ENCODE measurements at places on chromosomes 4 and X.

DNA sequence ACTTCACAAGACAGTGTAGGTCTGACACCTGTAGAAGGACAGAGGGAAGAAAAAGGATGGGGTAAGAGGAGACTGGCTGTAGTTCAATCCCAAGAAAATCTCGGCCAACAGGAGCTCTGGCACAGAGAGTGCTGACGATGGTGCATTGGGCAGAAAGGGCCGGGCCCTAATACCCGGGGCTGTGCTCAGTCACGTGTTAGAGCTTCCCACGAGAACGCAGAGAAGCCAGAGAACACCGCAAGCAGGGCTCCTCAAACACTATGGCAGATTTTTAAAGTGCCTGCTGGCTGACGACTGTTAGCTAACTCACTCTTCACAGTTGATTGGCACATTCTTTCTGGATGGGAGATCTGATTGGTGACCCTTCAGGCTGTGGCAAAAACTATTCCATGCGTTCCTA is 35.5 kb downstream of the EREG start:
- no peak for DNase-seq

DNA sequence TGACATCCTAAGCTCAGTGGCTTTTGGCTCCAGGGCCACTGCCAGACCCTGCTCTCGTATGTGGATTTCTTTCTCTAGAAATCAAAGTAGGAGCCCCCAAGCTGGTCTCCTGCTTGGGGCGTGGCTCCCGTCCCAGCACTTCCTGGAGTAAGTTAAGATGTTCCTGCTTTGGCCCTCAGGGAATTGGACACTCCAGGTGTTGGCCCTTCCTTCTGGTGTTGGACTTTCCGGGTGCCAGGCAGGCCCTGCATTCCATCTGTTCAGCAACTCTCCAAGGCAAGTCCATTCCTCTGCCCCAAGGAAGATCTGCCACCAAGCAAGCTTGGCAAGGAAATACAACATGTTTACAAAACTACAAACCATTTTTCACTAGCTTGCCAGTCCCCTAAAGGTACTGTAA is 22.1 kb upstream of the GPC4 start:
- no peak for DNase-seq

DNA sequence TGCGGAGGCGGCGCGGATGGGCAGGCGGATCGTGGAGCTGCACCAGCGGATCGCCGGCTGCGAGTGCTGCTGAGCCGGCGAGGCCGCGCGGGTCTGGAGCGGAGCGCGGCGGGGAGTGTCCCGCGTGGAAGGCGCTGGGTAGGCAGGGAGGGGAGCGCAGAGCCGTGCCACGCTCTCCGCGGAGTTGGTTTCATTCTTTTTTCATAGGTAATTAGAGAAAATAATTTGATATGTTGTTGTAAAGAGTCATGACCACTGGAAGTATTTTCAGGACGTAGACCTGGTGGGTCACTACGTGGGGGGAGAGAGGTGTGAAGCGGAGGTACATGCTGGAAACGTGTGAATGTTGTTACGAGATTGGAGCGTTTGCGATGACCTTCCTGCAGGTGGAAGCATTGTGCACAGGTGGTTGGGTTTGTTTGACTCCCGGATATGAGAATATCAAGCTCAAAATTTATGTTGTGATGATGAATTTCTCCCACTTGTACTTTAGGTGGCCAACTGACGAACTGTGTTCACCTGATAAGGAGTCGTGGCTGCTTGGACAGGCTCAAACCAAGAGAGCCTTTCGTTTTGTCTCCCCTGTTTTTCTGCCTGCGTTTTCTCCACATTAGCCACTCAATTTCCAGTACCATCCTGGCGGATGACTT is 19.1 kb upstream of the S100P start:
- peak; percentile 61 for DNase-seq

DNA sequence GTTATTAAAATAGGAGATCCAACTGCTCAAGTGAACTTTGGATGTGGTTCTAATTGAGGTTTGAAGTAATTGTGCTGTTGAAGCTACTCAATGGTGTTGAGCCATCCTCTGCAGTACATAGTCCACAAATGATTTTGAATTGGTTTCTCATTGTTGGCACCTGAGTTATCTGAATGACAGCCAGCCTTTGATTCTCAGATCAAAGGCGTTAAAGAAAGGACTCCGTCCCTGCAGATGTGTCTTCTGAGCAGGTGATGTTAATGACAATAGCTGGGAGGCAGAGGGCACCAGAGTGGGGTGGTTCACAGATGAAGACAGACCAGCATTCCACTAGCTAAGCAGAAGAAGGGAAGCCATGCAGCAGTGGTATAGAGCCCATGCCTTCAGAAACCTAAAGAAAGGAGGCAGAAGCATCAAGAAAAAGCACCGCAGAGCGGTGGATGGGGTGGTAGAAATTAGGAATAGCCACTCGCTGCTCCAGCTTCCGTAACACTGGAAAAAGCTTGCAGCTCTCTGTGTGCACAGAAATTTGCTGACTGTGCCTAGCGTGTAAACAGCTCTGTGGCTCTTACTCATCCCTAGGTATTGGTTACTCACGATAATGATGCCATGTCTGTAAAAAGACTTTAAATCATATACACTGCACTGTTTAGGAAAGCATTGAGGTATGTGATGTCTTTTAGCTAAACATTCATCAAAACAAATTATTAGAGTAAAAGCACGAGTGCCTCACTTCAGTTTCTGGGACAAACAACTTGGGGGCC is 79.2 kb upstream of the CLCN4 start:
- no peak for DNase-seq
